ENCODE measurements at places on chromosomes 1 and 21. TPM values are rescaled to one million over a fixed set of nuclear protein-coding genes. Genes with fewer than 3 reads are reported as not detected.

GRCh38 chr21:31480228-31480627, 136.2 kb upstream of the TIAM1 start:
- no peak for DNase-seq

DNA sequence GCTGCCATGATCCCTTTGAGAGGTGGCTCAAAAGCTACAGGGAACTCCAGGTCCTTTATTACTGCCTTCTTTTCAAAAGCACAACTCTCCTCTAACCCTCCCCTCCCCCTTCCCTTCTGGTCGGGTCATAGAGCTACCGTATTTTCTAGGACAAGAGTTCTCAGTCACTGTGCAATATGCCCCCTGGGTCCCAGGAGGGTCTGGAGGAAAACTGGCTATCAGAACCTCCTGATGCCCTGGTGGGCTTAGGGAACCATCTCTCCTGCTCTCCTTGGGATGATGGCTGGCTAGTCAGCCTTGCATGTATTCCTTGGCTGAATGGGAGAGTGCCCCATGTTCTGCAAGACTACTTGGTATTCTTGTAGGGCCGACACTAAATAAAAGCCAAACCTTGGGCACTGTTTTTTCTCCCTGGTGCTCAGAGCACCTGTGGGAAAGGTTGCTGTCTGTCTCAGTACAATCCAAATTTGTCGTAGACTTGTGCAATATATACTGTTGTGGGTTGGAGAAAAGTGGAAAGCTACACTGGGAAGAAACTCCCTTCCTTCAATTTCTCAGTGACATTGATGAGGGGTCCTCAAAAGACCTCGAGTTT, 3.1 kb downstream of the BTG2 start:
- no peak for DNase-seq

GRCh38 chr1:41933106-41933505, 14.4 kb upstream of the HIVEP3 start:
- no peak for DNase-seq

DNA sequence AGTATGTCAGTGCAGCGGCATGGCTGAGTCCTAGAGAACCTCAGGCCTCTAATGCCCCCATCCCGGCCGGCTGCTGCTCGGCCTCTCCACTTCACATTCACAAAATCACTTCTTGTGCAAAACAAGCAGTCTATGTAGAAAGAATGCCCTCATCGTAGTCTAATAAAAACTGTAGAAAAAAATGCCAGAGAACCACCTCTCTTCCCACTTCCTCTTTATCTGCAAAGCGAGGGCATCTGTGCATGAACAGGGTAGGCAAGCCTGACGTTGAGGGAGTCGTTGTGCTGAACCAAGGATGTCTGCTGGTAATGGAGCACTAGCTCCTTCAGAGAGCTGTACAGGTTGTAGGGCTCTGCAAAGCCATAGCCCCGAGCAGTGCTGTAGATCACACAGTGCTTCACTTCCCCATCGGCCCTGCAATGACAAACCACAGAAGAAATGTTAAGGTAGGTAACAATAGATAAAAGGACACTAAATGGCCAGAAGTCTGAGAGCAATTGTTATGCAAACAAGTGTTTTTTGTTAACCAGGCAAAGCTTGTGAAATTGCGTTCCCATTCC, 88.9 kb downstream of the PIK3R3 start:
- no peak for DNase-seq

DNA sequence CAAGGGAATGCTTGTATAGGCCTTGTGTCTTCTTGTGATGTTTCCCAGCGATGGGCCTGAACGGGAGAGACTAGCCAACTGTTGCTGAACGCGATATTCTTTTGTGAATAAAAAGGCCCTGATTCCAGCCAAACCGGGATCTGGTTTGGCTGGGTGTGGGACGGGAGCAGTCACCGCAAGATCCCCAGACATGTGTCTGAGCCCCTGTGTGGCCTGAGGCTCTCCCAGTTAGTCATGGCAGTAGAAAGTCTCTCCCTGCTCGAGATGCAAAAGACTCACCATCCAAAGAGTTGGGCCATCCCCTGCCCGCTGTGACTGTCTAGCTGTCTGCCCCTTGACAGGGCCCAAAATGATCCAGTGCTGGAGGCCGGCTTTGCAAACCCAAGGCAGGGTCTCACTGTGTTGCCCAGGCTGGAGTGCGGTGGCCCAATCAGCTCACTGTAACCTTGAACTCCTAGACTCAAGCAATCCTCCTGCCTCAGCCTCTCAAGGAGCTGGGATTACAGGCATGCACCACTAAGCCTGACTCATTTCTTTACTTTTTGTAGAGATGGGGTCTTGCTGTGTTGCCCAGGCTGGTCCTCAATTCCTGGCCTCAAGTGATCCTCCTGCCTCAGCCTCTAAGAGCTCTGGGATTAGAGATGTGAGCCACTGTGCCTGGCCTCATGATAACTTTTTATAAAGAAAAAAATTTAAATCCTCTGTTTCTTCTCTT, 56.4 kb downstream of the KIF26B start:
- no peak for DNase-seq

DNA sequence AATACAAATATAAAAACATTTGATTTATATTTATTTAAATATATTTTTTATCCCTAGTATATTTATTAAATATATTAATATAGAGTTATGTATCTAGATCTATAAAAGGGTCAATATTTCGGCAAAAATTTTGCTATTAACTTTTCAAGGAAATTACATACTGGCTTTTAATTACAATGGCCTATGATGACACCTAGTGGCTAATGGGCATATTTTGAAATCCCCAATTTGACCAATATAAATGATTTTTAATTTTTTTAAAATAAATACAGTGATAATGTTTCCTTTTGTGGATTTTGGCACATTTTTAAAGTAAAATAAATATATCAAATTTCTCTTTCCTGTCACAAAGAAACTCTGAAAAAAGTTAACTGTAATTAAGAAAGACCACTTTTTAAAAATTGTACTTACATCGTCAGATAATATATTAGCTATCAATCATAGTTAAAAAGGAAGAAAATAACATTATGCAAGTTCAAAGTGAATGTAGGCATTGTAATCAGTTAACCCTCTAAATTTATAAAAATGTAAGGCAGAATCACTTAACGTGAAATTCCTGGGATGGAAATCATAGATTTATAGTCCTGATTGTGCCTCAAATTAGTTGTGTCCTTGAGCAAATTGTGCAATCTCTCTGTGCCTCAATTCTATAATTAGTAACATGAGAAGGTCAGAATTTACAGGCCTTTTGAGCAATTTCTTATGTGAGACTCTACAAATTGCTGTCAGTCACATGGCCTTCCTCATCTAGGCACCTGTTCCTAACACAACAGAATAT, 25.6 kb upstream of the RGS13 start:
- DNase-seq, result peak; percentile 27

- no peak for DNase-seq
Measured at GRCh38 chr1:20602851-20603450, 14.1 kb downstream of the CDA start.

- DNase-seq, result no peak
Measured at GRCh38 chr1:26535201-26535600, 5.6 kb downstream of the RPS6KA1 start.

DNA sequence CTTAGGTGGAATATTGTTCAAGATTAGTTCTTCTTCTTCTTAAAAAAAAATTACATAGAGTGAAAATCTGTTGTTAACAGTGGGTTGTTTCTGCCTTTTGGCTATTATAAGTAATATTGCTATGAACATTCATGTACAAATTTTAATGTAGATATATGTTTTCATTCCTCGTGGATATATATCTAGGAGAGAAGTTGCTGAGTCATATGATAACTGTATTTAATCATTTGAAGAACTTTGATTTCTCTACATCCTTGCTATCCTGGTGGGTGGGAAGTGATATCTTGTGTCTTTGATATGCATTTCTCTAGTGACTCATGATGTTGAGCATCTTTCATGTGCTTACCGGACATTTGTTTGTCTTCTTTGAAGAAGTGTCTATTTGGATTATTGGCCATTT, 29.9 kb downstream of the MAST2 start:
- DNase-seq, result no peak

- DNase-seq, result no peak
Measured at GRCh38 chr1:224632381-224632871, 16.3 kb downstream of the CNIH3 start.

The F13B gene
- not detected for total RNA-seq

The LCE2B gene
- not detected for total RNA-seq

The PKN2 gene
- 18.2 TPM for total RNA-seq
